RPMI8226 (cell line): ENCODE measurements at places on chromosomes 1 and 21.

DNA sequence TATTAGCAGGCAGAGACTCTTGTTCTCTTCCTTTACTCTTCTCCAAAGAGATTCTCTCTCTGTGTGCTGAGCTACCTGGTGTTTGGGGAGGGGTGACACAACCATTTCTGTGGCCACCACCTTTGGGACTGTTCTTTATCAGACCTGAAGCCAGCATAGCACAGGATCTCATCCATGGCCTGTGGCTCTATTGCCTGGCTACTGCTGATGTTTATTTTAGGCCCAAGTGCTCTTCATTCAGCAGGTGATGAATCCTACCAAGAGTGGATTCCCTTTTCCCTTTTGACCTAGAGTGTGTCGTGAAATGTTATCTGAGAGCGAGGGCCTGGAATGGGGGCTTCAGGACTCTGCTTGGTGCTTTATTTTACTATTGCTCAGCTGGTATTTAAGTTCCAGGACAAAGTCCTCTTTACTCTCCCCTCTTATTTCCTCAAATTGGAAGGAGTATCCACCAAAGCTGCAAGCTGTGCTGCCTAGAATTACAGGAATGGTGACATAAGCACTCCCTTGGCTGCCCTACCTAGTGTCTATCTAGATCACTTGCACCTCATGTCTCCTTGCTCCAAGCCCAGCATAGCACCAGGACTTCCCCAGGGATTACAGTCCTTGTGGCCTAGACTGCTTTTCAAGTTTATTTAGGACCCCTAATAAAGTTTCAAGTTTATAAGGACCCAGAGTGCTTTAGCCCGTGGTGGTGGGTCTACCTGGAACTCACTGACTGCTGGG, 94.7 kb upstream of the GPR52 start:
- no peak for DNase-seq

DNA sequence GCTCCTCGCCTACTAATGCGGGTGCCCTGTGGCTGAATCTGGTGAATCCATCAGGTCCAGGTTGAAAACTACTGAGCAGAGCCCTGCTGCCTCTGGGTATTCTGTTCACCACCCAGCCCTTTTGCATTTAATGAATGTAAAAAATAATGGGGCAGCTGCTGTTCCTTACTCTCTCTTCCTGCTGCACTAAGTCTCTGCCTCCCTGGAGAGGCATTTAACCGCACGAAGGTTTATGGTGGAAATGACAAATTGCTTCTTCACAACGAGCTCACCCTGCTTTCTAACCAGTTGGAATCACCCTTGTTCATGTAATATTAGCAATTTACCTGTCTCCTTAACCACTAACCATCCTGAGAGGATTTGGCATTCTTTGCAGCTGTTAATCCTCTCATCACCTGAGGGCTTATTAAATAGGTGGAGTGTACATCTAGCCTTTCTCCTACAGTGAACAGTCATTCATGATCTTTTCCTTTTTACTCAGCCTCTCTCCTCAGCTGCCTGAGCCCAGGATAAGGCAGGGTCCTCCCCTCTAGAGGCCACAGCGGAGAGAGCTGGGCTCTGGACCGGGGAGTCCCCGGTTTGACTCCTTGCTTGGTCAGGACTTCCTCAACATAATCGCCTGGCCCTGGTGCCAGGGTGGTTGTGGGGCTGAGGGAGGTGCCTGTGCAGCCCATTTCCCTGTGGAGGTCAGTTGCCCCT, 97.6 kb downstream of the NOS1AP start:
- no peak for DNase-seq

- DNase-seq: no peak
Observed at GRCh38 chr1:1623181-1623630, 7.9 kb downstream of the MIB2 start.

- peak; percentile 41 for DNase-seq
Observed at GRCh38 chr21:39064325-39065012, 118.8 kb downstream of the PSMG1 start.

- no peak for DNase-seq
Observed at GRCh38 chr21:46091118-46091517, 6.8 kb upstream of the COL6A2 start.

- DNase-seq: no peak
Observed at GRCh38 chr21:35225573-35225972, 176.5 kb upstream of the RUNX1 start.

DNA sequence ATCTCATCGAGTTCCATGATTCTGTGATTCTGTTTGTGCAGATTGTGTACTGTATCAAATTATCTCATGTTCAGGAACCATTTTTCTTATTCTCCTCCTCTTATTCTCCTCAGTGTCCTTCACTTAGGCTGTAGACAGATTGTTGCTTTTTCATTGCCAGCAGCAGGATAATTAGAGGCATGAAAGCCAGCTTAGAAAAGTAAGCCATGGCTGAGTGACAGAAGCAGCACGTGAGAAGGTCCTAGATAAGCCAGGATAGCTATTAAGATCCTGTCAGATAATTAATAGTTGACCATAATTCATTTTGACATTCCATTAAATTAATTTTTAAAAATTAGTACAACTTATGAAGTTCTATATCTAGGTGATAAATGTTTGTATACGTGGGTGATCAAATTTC, 60.8 kb upstream of the PRKACB start:
- no peak for DNase-seq

DNA sequence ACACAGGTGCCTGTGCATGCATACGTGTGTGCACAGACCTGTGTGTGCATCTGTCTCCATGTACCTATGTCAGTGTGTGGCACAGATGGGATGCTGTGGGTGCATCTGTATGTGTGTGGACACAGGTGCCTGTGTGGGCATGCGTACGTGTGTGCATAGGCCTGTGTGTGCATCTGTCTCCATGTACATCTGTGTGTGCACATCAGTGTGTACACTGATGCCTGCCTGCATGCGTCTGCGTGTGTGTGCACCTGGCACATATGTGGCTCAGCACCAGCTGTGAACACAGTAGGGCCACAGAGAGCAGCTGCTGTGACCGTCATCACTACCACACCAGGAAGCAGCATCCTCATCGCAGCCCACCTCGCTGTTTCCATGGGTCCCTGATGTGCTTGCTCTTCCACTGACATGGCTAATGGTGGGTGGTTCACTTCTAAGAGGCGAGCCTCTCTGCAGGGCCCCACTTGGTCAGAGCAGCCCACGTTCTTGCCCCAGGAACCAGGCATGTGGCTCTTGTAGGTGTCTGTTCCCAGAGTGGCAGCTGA, 9.6 kb upstream of the SPATC1L start:
- DNase-seq: no peak

GRCh38 chr1:39735731-39736130, 3.0 kb upstream of the PPIE start:
- no peak for DNase-seq

- peak; percentile 85 for DNase-seq
Observed at GRCh38 chr1:9825093-9826074, 1.6 kb upstream of the CLSTN1 start.

DNA sequence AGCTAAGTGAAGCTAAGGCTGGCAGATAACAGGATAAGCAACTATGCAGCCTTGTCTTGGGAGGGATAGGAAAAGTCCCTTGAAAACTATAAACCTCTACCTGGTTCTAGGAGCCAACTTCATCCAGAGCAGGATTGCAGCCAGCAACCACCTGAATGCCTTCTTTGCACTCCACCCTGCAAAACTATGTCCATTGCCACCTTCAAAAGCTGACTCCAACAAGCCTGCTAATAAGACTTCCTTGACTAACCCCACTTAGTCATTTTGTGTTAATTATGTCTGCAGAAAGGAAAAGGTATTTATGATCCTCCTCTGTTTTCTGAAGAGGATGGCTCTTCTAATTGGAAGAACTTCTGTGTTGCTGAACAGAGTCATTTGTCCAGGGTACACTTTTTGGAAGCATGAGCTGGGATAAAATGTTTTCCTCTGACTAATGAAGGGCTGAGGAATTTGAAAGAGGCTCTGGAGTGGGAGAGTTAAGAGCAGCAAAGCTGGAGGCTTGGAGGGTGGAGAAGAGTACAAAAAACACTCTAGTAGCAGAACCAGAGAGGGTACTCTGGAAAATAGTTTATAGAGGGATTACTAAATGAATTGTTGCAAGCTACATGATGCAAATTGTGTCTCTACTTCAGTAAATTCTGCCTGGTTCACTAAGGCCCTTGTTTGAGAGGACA, 9.6 kb upstream of the RIMKLA start:
- DNase-seq: no peak

DNA sequence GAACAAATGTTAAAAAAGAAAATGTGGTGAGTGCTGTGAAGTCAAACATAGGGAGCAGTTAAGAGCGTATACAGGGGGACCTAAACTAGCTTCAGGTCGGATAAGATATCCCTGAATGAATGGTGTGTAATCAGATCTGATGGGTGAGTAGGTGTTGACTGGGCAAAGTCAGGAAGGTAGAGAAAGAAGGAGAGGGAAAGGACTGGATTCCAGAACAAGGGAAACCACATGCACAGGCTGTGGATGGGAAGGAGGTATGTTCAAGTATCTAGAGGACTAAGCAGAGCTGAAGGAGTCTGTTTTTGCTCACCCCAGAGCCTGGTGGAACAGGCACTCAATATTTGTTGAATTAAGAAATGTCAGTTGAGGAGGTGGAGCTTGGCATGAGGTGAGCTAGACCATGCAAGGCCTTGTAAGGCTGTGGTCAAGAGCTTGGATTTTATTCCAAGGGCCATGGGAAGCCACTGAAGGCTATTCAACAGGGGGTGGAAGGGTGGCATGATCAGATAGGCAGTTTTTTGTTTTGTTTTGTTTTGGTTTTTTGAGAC, 27.4 kb downstream of the MAP7D1 start:
- no peak for DNase-seq

DNA sequence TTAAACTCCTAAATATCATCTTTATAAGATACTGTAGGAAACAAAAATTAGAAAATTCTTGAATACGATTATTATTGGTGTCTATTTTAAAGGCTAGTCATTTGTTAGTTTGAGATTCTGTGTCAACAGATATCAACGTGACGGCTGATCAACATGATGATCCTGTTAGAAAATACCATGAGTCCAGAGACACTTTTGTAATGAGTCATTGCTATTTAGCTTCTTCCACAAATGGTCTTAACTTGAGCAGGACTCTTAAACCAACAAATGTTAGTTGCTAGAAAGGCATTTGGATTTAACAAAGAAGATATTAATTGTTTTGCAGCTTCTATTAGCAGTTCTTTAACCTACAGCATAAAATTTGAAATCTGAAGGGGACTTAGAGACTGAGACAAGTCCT, 131.2 kb downstream of the TGFB2 start:
- DNase-seq: no peak

GRCh38 chr1:63828322-63829044, 54.7 kb downstream of the ROR1 start:
- DNase-seq: peak; percentile 88

- DNase-seq: no peak
Observed at GRCh38 chr1:65064981-65065380, 83.0 kb upstream of the AK4 start.

- DNase-seq: no peak
Observed at GRCh38 chr1:32991819-32992488, 27.3 kb upstream of the RNF19B start.

GRCh38 chr21:37623689-37624088, 257.1 kb downstream of the DYRK1A start:
- DNase-seq: no peak

GRCh38 chr1:25867210-25867991, 8.1 kb downstream of the PAQR7 start:
- no peak for DNase-seq

- DNase-seq: no peak
Observed at GRCh38 chr1:62716397-62716796, 28.2 kb upstream of the DOCK7 start.

DNA sequence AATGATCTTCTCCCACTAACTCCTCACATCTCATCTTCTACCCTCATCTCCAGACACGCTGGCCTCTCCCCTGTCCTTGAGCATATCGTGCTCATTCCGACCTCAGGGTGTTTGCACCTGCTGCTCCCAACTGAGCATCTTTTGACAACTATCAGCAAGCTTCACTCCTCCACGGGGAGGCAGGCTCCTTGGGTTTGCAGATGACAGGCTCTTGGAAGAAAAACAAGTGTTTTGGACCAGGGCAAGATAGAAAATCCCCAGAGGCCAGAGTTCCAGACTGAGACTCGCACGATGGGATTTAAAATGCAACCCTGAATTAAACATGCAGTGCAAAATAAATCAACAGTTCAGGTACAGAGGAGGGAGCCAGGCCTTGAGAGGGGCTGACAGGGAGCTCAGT, 246.7 kb downstream of the PTPRU start:
- DNase-seq: no peak

GRCh38 chr1:241600496-241600901, 39.7 kb downstream of the CHML start:
- DNase-seq: no peak

DNA sequence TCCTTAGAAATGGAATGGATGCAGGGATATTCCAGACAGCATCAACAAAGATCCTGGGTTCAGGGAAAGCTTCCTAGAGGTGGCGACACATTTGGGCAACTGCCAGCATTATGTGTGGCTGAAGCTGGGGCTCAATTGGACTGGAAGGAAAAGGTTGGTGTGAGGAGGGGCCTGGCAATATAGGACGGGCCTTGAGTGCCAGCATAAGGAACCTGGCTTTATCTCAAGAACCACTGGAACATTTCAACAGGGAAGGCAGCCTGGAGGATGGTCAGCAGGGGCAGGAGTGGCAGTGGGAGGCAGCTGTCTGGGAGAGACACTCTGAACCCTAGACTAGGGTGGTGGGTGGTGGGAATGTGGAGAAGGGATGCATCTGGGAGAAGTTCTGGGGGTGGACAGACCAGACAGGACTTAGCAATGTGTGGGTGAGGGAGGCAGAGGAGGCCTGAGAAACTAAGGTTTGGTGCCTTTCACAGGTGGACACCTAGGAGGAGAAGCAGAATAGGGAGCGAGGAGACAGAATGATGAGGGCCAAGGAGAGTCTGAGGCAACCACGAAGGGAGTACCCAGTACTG, 3.5 kb downstream of the SH3BGRL3 start:
- no peak for DNase-seq

DNA sequence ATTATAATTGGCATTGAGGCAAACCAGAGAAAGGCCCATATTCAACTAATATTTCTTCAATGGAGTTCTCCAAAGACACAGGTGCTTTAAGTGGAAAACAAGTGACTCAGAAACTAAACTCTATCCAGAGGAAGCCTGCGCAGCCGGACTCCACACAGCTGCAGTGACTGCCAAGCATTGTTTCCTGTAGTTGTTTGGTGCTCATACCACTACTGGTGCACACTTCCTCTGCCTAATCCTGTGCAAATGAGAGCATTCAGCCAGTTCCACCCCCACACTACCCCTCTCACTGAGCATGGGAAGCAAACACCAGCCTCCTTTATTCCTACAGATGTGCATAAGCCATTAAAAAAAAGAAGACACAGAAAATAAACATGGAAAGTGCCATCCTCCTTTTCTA, 102.9 kb downstream of the VAV3 start:
- DNase-seq: peak; percentile 3

- DNase-seq: no peak
Observed at GRCh38 chr1:167476061-167476460, 42.3 kb downstream of the CD247 start.

- no peak for DNase-seq
Observed at GRCh38 chr21:27382404-27382803, 415.5 kb upstream of the ADAMTS5 start.

GRCh38 chr1:203296460-203297073, 8.8 kb upstream of the BTG2 start:
- no peak for DNase-seq

GRCh38 chr21:39003982-39004633, 179.1 kb downstream of the PSMG1 start:
- DNase-seq: no peak
